Fibroblast of pulmonary artery (primary cell): ENCODE measurements at places on chromosomes 16 and 17.

GRCh38 chr16:16007743-16008111 is 58.3 kb downstream of the ABCC1 start:
- DNase-seq, result no peak

GRCh38 chr16:51556694-51557340 is 405.7 kb upstream of the SALL1 start:
- peak; percentile 88 for DNase-seq

GRCh38 chr16:78505544-78506366 is 406.3 kb downstream of the WWOX start:
- DNase-seq, result no peak

DNA sequence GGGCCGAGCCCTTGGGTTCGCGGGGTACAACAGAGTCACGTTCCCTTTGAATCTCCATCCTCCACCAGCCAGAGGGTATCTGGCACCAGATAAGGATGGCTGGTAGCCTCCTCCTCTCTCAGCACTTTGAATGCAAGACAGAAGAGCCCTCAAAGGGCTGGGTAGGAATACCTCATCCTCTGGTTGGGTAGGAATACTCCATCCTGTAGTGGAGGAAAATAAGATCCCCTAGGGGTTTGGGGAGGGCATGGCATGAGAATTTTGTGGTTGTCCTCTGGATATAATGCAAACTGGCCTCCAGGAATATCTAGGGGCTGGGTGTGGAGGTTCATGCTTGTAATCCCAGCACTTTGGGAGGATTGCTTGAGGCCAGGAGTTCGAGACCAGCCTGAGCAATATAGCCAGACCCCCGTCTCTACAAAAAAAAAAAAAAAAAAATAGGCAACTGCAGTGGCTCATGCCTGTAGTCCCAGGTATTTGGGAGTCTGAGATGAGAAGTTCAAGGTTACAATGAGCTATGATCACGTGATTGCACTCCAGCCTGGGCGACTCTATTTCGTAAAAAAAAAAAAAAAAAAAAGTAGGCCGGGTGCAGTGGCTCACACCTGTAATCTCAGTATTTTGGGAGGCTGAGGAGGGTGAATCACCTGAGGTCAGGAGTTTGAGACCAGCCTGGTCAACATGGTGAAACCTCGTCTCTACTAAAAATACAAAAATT is 2.7 kb downstream of the IGFBP4 start:
- peak; percentile 39 for DNase-seq

GRCh38 chr17:70668276-70668937 is 499.1 kb downstream of the KCNJ2 start:
- DNase-seq, result no peak
